ENCODE measurements at places on chromosomes 11 and 22. TPM values are rescaled to one million over a fixed set of nuclear protein-coding genes. Genes with fewer than 3 reads are reported as not detected.

The IRAG1 gene
- polyA plus RNA-seq, result 9.5 TPM

The RBMXL2 gene
- polyA plus RNA-seq, result 0.07 TPM

The KIRREL3 gene
- 1.8 TPM for polyA plus RNA-seq

The TSGA10IP gene
- not detected for polyA plus RNA-seq

The SPTBN2 gene
- 52.7 TPM for polyA plus RNA-seq

The PTPN5 gene
- 1.3 TPM for polyA plus RNA-seq

The PATE1 gene
- not detected for polyA plus RNA-seq

The IL10RA gene
- 3.8 TPM for polyA plus RNA-seq

The OR4A16 gene
- not detected for polyA plus RNA-seq

The CHKA gene
- 49.8 TPM for polyA plus RNA-seq

The LRRC74B gene
- 0.22 TPM for polyA plus RNA-seq

- no peak for DNase-seq
Measured at GRCh38 chr11:132898021-132898420, 634.3 kb downstream of the OPCML start.

GRCh38 chr22:38725900-38726655 is 20.3 kb downstream of the GTPBP1 start:
- DNase-seq, result no peak

DNA sequence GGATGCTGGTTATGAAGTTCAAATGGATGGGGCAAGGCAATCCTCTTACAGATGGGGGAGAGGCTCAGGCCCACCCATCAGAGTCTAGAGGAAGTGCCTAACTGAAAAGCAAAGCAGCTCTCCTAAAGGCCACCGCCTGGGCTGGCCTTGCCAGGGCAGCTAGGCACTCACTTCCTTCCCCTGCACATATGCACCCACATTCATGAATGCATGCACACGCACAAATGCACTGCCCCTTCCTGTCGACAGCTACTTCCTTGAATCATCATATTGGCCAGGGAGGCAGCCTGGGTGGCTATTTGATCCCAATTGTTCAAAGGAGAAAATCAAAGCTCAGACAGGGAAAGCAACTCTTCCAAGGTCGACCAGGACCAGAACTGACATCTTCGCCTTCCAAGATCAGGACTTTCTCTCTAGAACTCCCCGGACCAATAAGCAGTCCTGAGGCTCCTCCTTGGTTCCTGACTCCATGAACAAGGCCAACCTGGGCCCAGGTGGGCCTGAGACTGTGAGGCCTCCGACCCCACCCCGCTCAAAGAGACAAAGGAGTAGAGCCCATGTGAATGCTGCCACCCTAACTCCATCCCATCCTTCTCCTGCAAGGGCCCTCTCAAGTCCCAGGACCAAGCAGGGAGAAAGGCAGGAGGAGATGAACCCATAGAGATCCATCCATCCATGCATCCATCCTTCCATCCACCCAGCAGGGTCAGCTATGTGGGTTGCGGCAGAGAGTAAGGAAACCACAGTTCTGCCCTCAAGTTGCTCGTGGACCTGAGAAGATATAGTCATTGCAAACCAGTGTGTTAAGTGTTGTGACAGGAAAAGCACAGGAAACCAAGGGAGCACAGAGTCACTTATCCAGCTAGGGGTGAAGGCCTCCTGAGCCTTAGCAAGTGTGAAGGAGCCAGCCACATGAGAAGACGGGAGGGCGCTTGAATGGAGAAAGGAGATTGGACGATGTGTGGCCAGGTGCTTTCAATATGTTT is 35.4 kb upstream of the LMO1 start:
- no peak for DNase-seq

DNA sequence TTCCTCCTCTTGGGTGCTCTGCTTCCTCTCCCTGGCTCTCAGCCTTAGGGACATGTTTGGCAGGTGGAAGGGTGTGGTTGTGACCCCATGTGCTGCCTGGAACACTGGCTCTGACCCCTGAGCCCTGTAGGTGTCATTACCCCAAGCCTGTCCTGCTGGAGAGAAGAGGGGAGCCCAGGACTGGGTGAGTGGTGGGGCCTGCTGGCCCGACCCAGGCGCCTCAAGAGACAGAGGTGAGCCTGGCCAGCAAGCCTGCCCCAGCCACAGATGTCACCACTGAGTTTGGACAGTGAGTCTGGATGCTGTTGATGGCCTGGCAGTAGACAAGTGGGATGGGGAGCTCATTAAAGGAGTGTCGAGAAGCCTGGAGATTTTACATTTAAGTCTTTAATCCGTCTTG is 1112.2 kb downstream of the BRD1 start:
- no peak for DNase-seq

DNA sequence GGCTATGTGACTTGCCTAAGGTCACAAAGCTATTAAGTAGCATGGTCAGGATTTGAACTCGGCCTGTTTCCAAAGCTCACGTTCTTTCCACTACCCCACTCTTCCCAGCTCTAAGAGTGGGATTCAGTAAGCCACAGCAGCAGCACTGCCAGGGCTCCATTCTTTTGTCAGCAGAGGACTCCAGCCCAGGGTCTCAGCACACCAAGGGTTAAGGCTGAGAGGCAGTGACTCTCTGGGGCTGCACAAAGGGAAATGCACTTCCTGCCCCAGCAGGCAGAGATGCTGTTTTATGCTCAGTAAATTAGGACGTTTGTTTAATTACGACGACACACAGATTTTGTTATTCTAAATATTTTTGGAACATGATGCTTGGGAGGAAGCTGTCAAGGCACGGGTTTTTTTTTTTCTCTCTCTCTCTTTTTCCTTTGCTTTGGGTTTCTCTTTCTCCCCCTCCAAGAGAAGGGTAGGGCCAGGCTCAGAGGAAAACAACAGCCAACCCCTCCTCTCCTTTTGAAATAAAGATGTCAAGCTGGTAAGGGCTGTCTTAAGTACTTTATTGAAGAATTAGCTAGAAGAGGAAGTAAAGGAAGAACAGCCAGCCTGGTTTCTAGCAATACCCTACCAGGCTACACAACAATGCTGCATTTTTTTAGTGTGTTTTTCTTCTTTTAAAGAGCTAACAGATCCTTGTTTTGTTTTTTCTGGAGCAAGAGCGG is 2.8 kb downstream of the MYH9 start:
- DNase-seq, result no peak

DNA sequence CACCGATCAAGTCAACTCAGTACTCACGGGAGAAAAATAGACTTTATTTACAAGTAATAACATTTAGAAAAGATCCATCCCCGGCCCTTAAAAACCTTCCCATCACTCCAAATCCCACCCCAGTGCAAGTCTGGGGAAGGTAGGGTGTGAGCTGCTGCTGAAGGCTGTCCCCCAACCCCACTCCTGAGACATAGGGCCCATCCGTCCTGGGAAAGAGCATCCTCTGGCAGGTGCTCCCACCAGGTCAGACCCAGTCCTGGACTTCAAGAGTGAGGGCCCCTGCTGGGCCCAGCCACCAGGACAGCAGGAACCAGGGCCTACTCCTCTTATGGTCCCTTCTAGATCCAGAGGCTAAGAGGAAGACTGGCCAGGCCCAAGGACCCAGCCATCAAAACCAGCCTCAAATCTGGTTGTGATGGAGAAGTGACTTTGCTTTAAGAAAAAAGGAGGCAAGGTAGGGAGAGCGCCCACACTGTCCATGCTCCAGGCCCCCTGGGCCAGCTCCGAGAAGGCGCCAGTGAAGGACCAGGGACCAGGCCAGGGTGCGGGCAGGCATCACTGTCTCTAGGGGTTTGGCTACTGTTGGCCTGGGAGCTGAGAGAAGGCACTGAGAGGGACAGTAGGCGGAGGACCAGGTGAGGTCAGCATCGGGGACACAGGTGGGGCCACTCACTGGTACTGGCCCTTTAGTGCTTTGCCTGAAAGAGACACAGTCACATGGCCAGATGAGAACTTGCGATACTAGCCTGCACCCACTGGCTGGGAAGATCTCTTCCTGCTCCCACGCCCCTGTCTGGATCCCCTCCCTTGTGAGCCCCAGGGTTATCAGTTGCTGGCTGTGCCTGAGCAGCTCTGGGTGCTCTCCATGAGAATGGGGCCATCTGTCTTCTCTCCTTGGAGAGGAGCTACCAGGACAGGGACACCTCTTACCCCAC is 4.4 kb downstream of the IL18BP start:
- DNase-seq, result no peak

GRCh38 chr22:47781024-47781423 is 1018.6 kb downstream of the TBC1D22A start:
- DNase-seq, result no peak

GRCh38 chr22:35452351-35452781 is 52.4 kb downstream of the MCM5 start:
- DNase-seq, result no peak

- no peak for DNase-seq
Measured at GRCh38 chr11:17564687-17565042, 17.6 kb downstream of the OTOG start.

GRCh38 chr22:19984851-19985811 is 31.5 kb downstream of the ARVCF start:
- no peak for DNase-seq

DNA sequence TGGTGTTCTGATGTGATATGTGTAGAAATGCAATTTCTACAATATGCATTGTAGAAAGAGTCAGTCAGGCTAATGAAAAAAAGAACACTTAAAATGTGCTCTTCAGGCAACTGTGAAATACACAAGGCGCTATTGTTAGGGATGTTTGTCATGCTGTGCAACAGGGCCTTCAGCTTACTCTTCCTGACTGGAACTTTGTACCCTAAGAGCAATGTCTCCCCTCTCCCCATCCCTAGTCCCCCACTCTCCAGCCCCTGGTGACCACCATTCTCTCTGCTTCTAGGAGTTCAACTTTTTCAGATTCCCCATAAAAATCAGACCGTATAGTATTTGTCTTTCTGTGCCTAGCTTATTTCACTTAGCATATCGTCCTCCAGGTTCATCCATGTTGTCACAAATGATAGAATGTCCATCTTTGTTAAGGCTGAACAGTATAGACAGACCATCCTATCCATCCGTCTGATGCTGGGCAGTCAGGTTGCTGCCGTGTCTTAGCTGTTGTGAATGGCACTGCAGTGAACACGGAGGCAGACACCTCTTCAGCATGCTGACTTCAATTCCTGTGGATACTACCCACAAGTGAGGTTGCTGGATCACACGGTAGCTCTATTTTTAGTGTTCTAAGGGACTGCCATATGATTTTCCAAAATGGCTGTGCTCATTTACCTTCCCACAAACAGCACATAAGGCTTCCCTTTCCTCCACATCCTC is 10.7 kb downstream of the NDUFV1 start:
- no peak for DNase-seq

GRCh38 chr22:39502789-39503409 is 809 bp downstream of the MIEF1 start:
- DNase-seq, result no peak
